Activated T-helper 2 cell treated with anti-CD3 and anti-CD28 coated beads, Interferon-gamma antibody, Interleukin-2, Interleukin-4, amounts not matched to agents 10 μg/mL and 5 μg/mL and 100 μg/mL, durations not matched to agents 14 hours and 24 hours and 36 hours (primary cell): ENCODE measurements at places on chromosomes 16 and 17. TPM values are rescaled to one million over a fixed set of nuclear protein-coding genes. Genes with fewer than 3 reads are reported as not detected.
A peak's percentile ranks its signal among the peaks of the same experiment; 100 is the strongest.

GRCh38 chr17:38606646-38607611 is 1.2 kb upstream of the SRCIN1 start:
- peak overlapping the region; percentile 62 for H3K4me3 ChIP-seq
- H3K27ac ChIP-seq, result no peak overlapping the region
- no peaks in the 10 kb centered on the region for H3K36me3 ChIP-seq
- peaks cover 68% of the 10 kb centered on the region for H3K27me3 ChIP-seq
- no peaks in the 10 kb centered on the region for H3K4me1 ChIP-seq
- DNase-seq, result no peak

GRCh38 chr17:36496018-36496789 is 9.7 kb downstream of the ZNHIT3 start:
- H3K27me3 ChIP-seq, result no peaks in the 10 kb centered on the region
- H3K36me3 ChIP-seq, result peaks cover 55% of the 10 kb centered on the region
- no peak for DNase-seq
- H3K4me1 ChIP-seq, result no peaks in the 10 kb centered on the region

DNA sequence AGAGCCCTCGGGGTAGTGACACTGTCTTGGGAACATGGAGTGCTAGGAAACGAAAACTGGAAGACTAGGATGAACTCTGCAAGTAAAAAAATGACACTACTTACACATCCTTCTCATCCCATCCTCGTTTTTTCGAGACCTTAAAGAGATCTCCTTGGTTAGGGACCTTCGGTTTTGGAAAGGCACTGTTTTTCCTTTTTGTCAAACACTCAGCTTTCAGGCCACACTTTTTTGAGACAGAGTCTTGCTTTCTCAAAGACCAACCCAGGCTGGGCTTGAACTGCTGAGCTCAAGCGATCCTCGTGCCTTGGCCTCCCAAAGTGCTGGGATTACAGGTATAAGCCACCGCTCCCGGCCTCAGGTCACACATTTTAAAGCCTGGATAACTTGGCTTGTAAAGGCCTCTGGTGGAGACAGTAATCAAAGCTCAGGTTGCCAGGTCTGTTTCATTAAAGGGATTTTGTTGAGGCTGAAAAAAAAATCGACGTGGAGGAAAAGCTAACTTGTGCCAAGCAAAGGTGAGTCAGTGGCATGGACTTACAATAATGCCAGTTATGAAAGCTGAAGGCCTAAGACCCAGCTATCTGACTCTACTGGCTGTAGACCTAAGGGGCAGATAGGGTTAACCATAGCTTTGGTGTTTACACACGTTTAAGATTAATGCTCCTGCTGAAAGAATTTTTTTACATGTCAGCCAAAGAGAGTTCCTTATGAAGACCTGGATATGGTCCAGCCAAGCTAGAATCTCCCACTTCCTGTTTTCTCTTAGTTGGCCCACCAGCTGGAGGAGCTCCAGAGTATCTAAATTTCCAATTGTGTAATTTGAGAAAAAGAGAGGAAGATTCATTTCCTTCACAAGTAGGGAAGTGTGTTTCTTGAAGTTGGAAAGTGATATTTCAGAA is 823 bp downstream of the NBR1 start:
- H3K27me3 ChIP-seq, result no peaks in the 10 kb centered on the region
- no peak overlapping the region for H3K27ac ChIP-seq
- no peak for DNase-seq

DNA sequence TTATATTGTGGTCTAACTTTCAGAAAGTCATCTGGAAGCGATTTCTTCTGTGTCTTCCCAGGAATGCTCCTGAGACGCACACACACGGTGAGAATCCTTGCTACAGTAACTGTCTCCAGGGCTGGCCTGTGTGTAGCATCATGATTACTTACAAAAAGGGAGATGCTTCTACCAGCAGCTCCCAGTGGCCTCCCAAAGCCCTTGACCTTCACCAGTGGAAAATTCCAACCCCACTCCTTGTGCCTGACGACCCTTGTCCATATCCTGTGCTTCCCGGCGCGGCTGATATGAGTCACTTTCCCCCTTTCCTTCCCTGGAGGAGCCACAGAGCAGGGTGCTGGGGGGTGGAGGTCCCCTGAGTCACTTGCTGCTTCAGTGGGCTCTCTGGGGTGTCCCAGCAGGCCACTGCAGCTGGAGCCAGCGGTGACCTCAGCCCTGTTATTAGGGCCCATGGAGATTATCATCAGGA is 22.1 kb upstream of the NAT9 start:
- peaks cover 2% of the 10 kb centered on the region for H3K4me1 ChIP-seq
- peaks cover 32% of the 10 kb centered on the region for H3K36me3 ChIP-seq
- no peak for DNase-seq
- no peaks in the 10 kb centered on the region for H3K27me3 ChIP-seq

P2RX1 gene
- total RNA-seq, result 4.0 and 4.1 TPM in 2 replicates

DNA sequence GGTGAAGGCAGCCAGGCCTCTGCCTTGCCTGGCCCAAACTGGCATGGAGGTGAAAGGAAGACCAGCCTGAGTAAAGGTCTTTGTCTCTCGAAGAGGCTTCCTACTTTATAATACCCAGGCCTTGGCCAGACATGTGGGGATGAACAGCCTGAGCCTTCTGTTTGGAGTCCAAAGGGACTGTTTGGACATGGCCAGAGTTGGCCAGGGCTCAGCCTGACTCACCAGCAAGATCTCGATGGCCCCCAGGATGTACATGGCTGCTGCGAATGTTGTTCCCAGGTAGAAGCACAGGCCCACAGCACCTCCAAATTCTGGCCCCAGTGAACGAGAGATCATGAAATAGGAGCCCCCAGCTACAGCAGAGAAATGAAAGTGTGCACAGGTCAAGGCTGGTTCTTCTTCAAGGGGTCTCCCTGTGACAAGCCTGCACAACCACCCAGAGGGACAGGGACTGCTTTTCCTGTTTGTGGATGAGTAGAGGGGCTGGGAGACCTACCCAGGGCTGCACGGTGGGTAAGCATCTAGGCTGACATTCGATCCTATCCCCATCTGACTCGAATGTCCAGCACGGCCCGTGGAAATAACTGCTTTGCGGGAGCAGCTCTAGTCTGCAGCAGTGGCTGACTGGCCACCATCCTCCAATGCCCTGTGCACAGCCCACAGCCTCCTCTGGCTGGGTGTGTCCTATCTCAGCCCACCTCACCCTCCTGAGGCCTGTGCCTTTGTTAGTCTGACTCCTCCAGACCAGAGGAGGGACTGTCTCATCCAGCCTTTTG is 10.7 kb upstream of the LCAT start:
- no peaks in the 10 kb centered on the region for H3K4me1 ChIP-seq
- H3K27ac ChIP-seq, result no peak overlapping the region
- H3K36me3 ChIP-seq, result peaks cover 14% of the 10 kb centered on the region
- no peak overlapping the region for H3K4me3 ChIP-seq
- no peak for DNase-seq

DNA sequence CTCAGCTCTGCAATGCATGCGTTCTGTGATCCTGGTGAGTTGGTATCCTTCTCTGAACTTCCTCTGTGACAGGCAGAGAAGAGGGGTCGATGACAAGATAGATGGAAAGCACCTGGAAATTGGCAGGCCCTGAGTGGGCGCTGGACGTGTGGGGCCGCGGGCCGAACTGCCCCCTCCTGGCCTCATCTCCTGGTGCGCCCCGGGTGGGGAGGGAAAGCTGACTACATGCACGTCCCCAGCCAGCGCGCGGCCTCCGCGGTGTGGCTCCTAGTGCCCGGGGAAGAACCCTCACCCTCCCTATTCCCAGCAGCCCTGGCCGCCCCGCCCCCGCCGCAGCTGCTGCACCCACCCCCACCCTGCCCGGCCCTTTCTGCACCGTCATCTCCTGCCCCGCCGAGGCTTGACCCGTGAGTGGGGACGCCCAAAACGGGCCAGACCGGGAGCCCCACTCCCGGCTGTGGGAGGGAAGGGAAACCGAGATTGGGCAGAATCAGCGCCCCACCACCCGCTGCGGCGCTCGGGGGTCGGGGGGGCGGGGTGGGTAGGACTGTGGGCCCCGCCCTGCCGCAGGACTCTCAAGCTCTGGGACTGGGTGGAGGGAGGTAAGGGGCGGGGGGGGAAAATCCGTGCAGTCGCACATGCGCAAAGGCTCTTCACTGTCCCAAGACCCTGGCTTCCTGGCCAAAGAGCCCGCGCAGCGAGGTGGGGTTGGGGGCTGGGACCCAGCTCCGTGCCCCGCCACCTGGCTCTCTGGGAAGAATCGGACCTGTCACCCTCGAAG is at the start of gene NOL3:
NOL3 (plus strand) TSS at position 371 of the 781 bp plus-strand sequence.
- H3K4me1 ChIP-seq, result peaks cover 43% of the 10 kb centered on the region
- peaks cover 19% of the 10 kb centered on the region for H3K27me3 ChIP-seq

DNA sequence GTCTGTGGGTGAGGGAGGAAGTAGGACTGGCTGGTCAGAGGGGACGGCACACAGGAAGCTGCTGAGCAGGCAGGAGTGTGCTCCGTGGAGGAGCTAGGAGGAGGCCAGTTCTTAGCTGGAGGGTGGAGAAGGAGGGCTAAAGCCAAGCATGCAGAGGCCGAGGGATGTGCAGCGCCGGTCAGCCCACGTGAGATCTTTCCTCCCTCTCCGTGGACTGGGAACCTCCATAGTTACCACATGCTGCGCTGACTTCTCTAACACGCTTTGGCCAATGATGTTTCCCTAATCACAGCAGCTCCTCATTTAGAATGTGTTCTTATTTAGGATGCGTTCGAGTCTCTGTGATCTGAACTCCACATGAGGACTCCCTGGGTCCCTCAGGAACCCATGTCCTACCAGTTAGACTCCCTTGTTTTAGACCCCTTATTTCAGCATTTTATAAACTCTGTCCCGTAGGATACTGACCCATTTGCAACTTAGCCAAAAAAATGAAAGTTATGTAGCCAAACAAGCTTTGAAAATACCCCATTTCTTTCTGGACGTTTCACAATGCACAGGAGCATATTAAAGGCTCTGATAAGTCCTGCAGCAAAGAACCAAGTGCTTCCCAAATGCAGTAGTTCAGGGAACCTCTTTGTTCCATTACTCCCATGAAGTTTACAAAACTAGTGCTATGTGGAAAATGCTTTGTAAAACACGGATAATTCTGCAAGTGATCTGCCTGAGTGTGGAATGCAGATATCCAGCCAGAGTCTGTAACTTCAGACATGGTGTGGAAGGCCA is 51.4 kb downstream of the IRF8 start:
- no peak overlapping the region for H3K4me3 ChIP-seq
- H3K36me3 ChIP-seq, result no peaks in the 10 kb centered on the region
- H3K4me1 ChIP-seq, result peaks cover 21% of the 10 kb centered on the region
- DNase-seq, result no peak

SPECC1 gene
- 4.7 and 6.8 TPM in 2 replicates for total RNA-seq

- H3K4me3 ChIP-seq, result peak overlapping the region; percentile 81
- H3K36me3 ChIP-seq, result peaks cover 68% of the 10 kb centered on the region
- DNase-seq, result peak; percentile 28
- no peaks in the 10 kb centered on the region for H3K27me3 ChIP-seq
These were observed 752 bp downstream of the EXOSC6 start for GRCh38 chr16:70250748-70251628.

DNA sequence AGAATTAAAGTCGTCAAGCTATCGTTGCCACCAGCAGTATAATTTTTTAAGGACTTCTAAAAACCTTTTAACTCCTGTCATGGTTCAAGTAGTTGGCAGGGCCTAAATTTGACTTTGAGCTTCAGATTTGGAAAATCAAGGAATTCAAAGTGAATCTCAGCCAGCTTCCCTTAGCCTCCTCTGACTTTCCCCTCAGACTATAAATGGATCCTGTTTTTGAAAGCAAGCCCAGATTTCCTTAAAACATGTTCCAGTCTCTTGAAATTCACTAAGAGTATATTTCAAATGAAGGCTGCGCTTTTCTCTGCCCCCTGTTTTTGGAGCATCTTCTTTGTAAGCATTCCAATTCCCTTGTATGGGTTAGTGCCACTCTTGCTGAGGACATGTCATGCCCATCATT is 101.8 kb upstream of the CDH8 start:
- no peaks in the 10 kb centered on the region for H3K4me1 ChIP-seq
- no peaks in the 10 kb centered on the region for H3K27me3 ChIP-seq
- no peak overlapping the region for H3K27ac ChIP-seq
- no peak overlapping the region for H3K4me3 ChIP-seq

DNA sequence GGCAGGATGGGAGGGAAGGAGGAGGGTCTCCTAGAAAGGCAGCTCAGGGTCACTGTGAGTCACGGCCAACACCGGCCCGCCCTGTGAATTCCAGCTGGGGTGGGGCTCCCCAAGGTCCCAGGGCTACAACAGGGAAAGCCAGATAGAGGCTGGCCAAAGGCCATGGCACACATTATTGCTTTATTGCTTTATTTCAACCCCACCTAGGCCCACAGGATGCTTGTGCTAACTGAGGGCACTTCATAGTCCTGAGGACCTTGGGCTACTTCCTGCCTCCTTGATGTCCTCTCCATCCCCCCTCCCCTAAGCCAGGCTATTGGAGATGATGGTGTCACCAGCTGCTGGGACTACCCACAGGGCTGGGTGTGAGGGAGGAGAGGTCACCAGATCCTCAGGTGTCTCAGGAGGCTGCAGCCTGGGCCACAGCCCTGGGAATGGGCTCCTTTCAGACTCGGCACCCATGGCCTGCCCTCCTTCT is 26.1 kb downstream of the LRRC75A start:
- H3K27me3 ChIP-seq, result no peaks in the 10 kb centered on the region
- H3K27ac ChIP-seq, result no peak overlapping the region
- no peak overlapping the region for H3K4me3 ChIP-seq
- H3K36me3 ChIP-seq, result peaks cover 5% of the 10 kb centered on the region
- no peak for DNase-seq
- H3K4me1 ChIP-seq, result no peaks in the 10 kb centered on the region

DNA sequence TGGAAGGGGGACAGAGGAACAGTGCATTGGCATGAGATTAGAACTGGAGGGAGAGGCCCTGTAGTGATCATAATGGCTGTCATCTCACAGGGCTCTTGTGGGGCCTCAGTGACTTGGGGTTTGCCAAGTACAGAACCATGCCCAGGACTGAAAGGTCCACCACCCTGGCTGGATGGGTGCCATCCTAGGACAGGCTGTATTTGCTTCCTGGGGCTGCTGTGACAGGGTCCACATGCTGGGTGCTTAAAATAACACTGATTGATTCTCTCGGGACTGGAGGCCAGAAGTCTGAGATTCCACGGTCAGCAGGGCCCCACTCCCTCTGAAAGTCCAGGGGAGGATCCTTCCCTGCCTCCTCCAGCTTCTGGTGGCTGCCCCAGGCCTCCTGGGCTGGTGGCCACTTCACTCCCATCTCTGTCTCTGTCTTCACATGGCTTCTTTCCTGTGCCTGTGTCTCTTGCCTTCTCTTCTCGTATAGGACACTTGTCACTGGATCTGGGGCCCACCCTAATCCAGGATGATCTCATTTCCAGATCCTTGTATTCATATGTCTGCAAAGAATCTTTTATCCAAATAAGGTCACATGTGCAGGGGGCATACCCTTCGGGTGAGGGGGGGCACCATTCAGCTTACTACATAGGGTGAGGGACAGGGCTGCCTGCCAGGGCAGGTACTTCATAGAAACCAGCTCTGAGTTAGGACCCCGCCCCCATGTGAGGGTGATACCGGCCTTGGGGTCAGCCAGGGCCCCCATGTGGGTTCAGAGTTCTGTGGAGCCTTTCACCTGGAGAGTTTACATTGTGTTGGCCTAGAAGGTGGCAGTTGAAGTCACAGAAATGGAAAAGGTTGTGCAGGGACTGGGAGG is 52.6 kb downstream of the USP22 start:
- H3K36me3 ChIP-seq, result no peaks in the 10 kb centered on the region
- DNase-seq, result no peak
- no peak overlapping the region for H3K4me3 ChIP-seq
- H3K27me3 ChIP-seq, result no peaks in the 10 kb centered on the region
- H3K4me1 ChIP-seq, result no peaks in the 10 kb centered on the region

GRCh38 chr17:57412520-57413096 is 156.3 kb downstream of the MSI2 start:
- no peak overlapping the region for H3K27ac ChIP-seq
- H3K27me3 ChIP-seq, result no peaks in the 10 kb centered on the region
- DNase-seq, result no peak
